ENCODE measurements at places on chromosomes 1 and 21. TPM values are rescaled to one million over a fixed set of nuclear protein-coding genes. Genes with fewer than 3 reads are reported as not detected.

The BARHL2 gene
- not detected for total RNA-seq

DNA sequence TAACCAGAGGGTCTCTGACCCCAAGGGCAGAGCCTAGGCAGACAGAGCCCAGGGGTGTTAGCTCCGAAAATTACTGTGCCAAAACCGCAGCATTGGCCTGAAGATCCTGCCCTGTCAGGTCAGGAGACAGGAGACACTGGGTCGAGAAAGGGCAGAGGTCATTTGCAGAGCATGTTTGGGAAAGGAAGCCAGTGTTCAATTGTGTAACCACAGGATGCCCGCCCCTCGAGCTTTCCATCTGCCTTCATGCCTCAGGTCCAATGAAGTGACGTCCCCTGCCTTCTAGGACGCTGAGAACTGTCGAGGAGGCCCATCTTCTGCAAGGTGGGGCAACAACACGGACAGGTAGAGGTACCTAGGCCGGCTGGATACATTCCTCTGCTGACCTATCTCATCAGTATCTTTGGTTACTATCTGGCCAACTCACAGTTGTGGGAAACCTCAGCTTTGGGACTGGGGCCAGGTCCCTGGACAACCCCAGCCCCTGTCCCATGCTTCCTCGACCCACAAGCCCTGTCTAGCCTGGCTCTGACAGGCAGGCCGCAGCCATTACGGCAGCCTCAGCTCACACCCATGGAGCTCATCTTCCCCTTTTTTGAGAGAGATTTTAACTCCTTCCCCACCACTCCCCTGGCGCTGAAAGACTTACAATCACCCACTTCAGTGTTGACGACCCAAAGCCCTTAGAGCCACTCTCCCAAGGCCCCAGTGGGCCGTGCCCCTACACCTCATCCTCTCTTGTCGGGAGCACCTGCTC is 1.3 kb downstream of the ARL8A start:
- H3K27me3 ChIP-seq: no peaks in the 10 kb centered on the region
- H3K27ac ChIP-seq: peak overlapping the region; percentile 92
- H3K4me3 ChIP-seq: peak overlapping the region; percentile 95

DNA sequence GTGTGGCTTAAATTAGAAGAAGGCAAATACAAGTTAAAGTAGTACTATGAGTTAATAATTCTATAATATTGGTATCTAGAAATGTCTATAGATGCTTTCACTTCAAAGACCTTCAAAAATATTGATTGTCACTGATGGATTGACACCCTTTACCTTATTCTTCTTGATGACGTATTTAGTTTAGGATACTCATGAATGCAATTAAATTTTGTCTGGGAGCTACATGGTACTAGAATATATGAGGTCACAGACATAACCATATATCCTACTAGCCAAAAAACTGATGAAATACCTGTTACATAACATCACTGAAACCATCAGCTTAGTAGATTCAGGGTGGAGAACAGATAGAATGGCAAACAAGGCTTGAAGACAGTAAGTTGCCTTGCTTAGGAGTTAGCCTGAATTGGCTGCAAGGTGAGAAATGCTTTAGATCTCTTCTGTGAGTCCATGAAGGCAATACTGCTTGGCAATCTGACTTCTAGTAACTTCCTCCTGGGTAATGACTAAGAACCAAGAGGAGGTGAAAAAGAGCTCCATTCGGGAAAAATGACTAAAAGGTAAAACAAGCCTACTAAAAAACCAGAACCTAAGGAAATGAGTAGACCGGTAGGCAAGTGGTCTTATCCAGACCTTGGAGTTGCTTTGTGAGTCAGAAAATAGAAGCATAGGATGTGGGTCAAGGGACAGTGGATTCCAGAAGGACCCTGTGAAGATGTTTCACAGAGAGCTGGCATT is 16.9 kb upstream of the ARHGAP29 start:
- DNase-seq: no peak
- no peaks in the 10 kb centered on the region for H3K4me1 ChIP-seq
- H3K27me3 ChIP-seq: peaks cover 28% of the 10 kb centered on the region
- H3K4me3 ChIP-seq: no peak overlapping the region
- H3K27ac ChIP-seq: no peak overlapping the region

GRCh38 chr1:225652729-225653462 is at the start of gene ENAH:
TSS of gene ENAH (minus strand) at chr1:225653123. CDS start at chr1:225652690, 433 bp downstream.
- H3K27me3 ChIP-seq: peaks cover 31% of the 10 kb centered on the region
- peak; percentile 65 for DNase-seq
- H3K36me3 ChIP-seq: no peaks in the 10 kb centered on the region
- H3K4me1 ChIP-seq: peaks cover 12% of the 10 kb centered on the region

GRCh38 chr1:233993651-233994050 is 89.2 kb downstream of the SLC35F3 start:
- H3K4me1 ChIP-seq: peaks cover 5% of the 10 kb centered on the region
- no peak overlapping the region for H3K27ac ChIP-seq
- peak; percentile 50 for DNase-seq
- H3K36me3 ChIP-seq: no peaks in the 10 kb centered on the region

DNA sequence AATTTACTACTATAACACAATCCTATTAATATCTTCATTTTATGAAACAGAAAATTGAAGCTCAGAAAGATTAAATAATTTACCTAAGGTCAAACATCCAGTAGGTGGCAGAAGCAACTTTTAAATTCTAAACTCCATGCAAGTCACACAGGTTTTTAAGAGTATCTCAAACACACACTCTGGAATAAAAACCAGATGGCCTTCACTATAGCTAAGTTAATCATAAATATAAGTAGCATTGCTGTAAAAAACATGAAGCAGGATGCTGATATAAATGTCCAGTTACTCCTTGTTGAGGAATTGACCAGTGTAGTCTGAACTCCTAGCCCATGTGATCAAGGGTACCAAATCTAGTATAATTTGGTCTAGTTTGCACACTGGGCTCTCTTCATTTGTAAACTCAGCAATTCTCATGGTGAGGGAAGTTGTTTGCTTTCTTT is 9.4 kb upstream of the FMO3 start:
- no peak overlapping the region for H3K4me3 ChIP-seq
- no peak for DNase-seq
- no peaks in the 10 kb centered on the region for H3K4me1 ChIP-seq
